ENCODE measurements at places on chromosomes 13 and 19. TPM values are rescaled to one million over a fixed set of nuclear protein-coding genes. Genes with fewer than 3 reads are reported as not detected.

TMEM59L gene
- total RNA-seq = 0.15 TPM

PPP1R13L gene
- 4.2 TPM for total RNA-seq

EEF2 gene
- 1,310 TPM for total RNA-seq

VSTM2B gene
- not detected for total RNA-seq

ZNF709 gene
- total RNA-seq = 2.3 TPM

MBD3L2 gene
- not detected for total RNA-seq

KLHL1 gene
- not detected for total RNA-seq

ACER1 gene
- total RNA-seq = not detected

PRR19 gene
- not detected for total RNA-seq

ZNF729 gene
- not detected for total RNA-seq

Measured in epithelial cell of umbilical artery (primary cell).